ENCODE measurements at places on chromosomes 2 and 18. TPM values are rescaled to one million over a fixed set of nuclear protein-coding genes. Genes with fewer than 3 reads are reported as not detected.

- no peak for DNase-seq
Measured at GRCh38 chr2:223056701-223057418, 4.9 kb downstream of the KCNE4 start.

HNRNPA3 gene
- 107 TPM for total RNA-seq

DNA sequence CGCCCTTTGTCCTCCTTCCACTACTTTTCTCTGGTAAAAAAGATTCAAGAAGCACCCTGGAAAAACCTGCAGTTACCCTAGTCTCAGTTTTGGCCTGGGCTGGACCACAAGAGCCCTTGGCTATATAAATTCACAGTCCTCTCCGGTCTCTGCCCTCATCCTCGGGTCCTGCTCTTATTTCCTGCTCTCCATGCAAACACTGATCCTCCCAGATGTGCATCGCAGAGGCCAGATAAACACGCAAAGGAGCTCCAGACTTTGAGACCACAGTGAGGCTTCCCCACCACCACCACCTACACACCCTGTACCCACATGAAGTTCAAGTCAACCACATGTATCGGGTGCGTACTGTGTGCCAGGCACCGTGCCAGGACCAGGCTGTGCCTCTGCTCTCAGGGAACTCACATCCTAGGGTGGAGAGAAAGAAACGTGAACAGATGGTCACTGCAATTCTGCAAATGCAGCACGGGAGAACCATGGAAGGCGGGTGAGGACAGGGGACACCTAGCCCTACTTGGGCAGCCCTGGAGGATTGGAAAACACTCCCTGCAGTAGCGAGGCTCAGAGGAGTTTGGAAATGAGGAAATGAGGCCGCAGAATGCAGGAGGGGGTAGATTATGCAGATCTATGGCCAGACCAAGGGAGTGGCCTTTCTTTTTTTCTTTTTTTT lies 7.4 kb downstream of the CTDSP1 start:
- DNase-seq = peak; percentile 87

DLX1 gene
- total RNA-seq = 0.17 TPM

- no peak for DNase-seq
Measured at GRCh38 chr18:24227977-24228666, 89.3 kb downstream of the CABYR start.
